ENCODE measurements at places on chromosomes 12 and 14.

GRCh38 chr12:110600254-110600653, 13.7 kb upstream of the TCTN1 start:
- no peak for DNase-seq

- DNase-seq, result no peak
Observed at GRCh38 chr14:97033556-97034081, 236.4 kb downstream of the VRK1 start.

DNA sequence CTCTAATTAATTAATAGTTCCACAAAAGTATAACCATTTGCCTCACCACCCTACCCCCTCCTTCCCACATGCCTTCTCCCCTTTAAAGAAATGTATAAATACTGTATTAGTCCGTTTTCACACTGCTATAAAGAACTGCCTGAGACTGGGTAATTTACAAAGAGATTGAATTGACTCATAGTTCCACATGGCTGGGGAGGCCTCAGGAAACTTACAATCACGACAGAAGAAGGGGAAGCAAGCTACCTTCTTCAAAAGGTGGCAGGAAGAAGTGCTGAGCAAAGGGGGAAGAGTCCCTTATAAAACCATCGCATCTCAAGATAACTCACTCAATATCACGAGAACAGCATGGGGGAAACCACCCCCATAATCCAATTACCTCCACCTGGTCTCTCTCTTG, 8.2 kb upstream of the RESF1 start:
- no peak for DNase-seq

DNA sequence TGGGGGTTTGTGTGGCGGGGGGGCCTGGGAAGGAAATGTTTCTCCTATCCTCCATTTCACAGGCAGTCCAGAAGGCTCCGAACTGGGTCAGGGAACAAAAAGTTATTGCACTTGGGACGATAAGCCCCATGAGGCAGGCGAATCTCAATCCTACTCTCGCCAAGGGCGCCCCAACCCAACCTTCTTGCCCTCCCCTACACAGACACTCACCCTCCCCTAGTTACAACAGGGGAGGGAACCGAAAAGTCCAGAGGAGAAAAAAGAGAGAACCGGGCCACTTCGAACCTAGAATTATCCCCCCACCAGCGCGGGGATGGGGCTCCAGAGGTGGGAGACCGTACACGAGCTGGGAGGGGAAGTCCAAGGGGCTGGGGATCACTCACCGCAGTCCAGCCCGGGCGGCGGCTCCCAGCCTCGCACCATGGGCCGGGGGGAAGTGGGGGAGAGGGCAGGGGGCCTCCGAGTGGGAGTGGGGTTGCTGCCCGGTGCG, 357 bp downstream of the HOMEZ start:
- no peak for DNase-seq

- no peak for DNase-seq
Observed at GRCh38 chr14:105165761-105166485, 2.7 kb downstream of the JAG2 start.

All from T-helper 2 cell (primary cell).